ENCODE measurements at places on chromosomes 5 and 9. TPM values are rescaled to one million over a fixed set of nuclear protein-coding genes. Genes with fewer than 3 reads are reported as not detected.
A peak's percentile ranks its signal among the peaks of the same experiment; 100 is the strongest.

DNA sequence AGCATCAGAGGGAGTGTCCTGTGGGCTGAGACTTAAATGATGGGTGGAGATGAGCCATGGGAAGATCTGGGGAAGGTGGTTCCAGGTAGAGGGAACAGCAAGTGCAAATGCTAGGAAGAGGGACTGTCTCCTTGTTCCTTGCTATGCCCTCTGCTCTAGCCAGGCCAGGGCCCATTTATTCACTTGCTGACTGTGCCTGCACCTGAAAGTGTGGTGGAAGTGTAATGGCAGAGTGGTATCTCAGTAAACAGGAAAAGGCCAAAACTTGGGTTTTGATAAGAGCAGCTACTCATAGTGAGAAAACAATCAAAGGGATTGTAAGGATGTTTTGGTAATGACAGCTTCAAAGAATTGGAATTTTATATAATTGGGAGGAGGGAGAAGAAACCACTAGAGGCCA, 32.4 kb downstream of the TLE4 start:
- DNase-seq = no peak

Gene SPINK5
- not detected for total RNA-seq

Gene FGF1
- 4.0 TPM for total RNA-seq

DNA sequence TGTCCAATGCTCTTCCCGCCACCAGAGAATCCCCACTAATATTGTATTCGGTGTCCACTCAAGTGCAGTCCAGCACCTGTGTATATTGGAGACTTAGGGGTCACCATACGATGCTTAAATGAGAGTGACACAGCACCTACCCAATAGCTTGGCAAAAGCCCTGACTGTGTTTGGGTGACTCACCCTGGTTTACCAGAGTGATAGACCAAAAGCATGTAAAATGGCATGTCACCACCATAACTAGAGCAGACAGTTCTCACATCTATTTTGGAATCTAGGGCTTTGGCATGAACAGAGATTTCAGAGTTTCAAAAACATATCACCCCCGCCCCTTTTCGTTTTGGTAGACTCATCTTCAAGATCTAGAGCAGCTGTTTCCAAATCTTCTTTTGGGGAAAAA, 217.3 kb upstream of the RASEF start:
- DNase-seq = peak; percentile 45

Data from HT1080 (cell line).